ENCODE measurements at places on chromosomes 12 and 14.
A peak's percentile ranks its signal among the peaks of the same experiment; 100 is the strongest.

DNA sequence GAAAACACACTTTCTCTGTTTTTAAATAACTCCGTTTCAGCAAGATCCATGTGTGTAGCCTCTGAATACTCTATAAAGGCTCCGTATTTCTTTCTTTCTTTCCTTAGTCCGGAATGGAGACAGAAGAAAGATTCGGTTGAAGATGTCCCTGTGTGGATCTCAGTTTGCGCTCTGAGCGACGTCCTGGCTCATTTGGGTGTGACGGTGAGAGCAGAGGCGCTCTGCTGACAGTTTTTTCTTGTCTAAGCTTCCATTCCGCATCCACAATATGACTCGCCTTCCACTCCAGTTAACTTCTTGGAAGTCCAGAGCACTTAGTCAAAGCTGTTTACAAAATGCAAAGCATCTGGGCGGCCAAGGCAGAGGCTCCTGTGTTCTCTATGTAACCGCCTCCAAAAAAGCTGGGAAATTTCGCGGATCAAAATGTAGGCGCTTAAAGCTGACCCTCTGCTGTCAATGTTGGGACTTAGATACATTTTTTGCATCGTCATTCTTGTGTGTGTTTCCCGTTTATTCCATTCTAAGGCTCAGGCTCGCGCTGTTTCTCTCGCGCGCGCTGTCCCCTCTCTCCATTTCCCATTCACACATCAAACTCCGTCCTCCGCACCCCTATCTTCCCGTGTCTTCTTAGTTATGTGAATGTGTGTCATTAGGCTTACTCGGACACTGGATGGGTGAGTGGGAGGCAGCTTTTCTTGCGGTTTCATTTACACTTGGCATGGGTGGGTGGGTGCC is 880 bp upstream of the FLRT2 start:
- DNase-seq, result peak; percentile 80

DNA sequence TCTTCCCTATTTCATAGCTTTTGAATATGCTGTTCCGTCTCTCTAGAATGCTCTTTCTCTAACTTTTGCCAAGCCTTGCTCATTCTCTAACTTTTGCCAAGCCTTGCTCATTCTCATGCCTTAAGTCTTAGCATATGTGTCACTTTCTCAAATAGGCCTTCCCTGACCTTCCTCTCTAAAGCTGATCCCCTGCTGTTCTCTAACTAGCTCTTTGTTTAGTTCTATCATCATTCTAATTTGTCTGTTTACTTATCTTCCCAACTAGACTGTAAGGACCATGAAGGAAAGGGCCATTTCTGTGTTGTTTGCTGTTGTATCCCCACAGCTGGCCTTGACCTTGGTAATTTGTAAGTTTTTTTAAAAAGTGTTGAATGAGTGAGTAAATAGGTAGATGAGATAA is 71.1 kb downstream of the ZNF641 start:
- no peak for DNase-seq

DNA sequence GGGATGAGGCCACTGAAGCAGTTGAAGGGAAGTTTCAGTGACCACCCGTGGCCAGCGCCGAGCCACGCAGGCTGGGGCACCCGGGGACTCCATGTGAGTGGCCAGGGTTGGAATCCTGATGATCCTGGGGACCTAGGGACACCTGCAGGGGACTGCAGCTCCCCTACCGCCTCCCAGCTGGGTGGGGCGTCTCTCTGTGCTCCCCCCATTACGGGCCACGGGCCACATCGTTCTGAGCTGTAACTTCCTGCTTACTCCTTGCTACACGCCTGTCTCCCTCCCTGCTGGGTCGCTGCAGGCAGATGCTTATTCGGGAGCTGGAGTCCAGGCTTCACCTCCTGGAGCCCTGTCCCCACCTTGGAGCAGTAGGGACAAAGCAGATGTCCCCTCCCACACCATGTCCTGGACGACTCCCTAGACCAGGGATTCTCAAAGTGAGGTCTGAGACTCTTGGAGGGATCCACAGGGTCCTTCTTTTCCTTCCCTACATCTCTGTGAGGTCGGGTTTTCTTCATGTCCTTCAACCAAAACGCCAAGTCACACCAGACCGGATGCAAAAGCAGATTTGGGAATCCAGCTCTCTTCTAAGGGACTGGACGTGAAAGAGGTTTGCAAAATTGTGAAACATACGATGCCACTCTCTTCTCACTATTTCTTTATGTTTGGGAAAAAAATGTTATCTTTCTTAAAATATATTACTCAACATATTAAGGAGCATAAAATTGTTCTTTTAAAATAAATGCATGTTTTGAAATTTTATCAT is 85.9 kb upstream of the NCOR2 start:
- DNase-seq, result no peak

- peak; percentile 33 for DNase-seq
Measured at GRCh38 chr12:108468196-108468968, 46.7 kb upstream of the FICD start.

DNA sequence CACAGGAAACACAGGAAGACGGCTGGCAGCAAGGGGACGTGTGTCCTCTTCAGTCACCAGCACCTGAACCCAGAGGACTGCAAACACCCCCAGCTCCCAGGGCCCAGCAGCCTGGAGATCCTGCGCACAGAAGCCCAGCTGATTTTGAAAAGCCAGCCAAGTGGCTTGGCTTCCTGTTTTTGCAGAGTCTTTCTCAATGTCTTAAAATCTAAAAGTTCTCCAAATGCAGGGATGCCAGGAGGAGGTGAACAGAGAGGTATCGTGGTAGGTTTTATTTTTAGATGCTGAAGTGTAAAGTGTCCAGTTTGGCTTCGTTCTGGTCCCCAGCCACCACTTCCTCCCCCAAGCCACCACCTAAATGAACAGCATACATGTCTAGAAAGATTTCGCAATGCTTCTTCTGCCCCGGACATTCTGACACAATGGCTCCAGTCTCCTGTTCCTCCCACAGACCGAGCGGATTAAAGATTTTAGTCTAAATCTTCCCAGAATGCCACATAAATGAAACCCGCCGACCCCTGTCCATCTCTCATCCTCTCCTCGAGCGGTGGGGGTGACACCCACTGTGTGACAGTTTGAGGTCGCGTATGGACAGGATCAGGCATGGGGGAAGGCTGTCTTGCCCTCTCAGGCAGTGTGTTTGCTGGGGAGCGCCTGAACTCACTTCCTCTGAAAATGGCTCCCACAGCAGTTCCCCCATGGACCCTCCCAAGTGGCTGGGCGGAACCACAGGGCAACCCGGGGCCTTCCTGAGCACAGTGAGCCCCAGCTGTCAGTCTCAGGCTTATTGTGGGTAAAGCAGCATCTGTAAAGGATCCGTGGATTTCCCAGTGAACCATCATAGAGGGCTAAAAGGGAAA is 41.6 kb downstream of the ITPK1 start:
- DNase-seq, result peak; percentile 13

DNA sequence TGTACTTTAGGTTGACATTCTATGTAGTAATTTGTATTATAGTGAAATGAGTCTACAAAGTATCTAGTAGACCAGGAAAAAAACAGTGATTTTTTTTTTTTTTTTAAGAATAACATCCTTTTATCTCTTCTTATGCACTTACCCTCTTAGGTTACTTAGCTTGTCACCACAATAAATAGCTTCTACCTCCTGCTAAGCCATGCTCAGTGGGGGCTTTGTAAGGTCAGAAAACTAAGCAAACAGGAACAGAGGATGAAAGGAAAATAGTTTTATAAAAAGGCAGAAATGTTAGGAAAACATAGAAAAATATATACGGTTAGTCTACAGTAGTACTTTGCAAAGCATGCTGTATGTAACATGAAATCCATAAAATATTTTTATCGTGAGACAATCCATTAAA is 385.3 kb upstream of the ATXN7L3B start:
- peak; percentile 50 for DNase-seq

DNA sequence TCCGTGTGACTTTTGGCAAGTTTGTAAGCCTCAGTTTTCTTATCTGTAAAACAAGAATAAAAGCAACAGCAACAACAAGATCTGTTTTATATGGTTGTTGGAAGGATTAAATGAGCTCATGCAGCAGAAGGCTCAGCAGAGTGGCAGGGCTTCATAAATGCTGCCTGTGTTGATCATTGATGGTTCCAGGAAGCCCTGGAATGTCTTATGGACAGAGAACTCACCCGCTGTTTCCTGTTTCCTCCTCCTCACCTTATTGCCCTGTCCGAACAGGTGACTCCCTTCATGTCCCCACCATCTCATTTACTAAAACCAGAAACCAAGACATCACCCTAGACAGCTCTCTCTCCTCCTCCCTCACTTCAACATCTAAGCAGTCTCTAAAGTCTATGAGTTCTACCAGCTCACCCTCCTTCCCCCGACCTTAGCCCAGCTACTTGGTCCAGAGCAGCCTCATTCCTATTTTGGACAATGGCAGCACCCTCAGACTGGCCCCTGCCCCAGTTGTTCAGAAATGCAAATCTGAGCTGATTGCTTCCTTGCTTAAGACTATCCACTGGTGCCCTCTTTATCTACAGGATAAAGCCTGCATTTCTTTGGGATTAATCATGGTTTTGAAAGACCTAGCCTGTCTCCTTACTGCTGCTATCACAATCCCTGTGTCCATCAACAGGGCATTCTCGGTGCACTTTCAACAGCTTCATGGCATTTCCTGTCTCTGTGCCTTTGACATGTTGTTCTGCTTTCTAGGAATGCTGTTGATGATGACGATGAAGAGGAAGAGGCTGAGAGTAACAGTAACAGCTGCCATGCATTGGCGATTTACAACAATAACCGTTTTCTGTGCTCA is 21.4 kb upstream of the GSG1 start:
- DNase-seq, result no peak

All from astrocyte of the spinal cord (primary cell).